Heart right ventricle (tissue), 16 donors: ENCODE measurements at places on chromosomes 13 and 19. TPM values are rescaled to one million over a fixed set of nuclear protein-coding genes. Genes with fewer than 3 reads are reported as not detected.

Gene HNRNPA1L2
- 9.1 TPM for polyA plus RNA-seq

Gene DACT3
- 3.9 TPM for polyA plus RNA-seq

Gene ICAM3
- 13.1 TPM for polyA plus RNA-seq

DNA sequence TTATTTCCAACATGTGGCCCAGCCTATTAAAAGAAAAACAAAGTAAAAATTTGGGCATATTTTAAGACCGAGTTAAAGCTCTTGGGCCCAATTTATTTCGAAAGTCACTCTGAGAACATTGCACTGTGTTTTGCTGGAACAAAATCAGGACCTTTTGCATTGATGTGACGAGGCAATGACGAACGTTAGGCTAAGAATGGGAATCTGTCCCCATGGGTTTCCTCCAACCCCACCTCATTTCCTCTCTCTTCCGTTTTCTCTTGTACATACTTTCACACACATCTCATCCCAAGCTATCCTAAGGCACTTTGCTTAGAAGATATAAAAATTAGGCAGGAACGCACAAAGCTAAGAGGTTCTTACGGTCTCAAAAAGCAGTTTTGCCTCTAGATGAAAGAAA is 22.1 kb downstream of the EDNRB start:
- DNase-seq: peak; percentile 81

DNA sequence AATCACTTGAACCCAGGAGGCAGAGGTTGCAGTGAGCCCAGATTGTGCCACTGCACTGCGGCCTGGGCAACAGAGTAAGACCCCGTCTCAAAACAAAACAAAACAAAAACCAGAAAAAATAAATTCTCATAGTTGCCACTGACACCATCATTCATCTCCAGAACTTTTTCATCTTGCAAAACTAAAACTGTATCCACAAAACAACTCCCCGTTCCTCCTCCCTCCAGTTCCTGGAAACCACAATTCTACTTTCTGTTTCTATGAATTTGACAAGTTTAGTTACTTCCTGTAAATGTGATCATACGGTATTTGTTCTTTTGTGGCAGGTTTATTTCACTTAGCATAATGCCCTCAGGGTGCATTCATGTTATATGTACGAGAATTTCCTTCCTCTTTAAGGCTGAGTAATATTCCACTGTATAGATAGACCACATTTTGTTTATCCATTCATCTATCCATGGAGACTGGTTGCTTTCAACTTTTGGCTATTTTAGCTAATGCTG is 13.2 kb upstream of the ADGRE5 start:
- no peak for DNase-seq

DNA sequence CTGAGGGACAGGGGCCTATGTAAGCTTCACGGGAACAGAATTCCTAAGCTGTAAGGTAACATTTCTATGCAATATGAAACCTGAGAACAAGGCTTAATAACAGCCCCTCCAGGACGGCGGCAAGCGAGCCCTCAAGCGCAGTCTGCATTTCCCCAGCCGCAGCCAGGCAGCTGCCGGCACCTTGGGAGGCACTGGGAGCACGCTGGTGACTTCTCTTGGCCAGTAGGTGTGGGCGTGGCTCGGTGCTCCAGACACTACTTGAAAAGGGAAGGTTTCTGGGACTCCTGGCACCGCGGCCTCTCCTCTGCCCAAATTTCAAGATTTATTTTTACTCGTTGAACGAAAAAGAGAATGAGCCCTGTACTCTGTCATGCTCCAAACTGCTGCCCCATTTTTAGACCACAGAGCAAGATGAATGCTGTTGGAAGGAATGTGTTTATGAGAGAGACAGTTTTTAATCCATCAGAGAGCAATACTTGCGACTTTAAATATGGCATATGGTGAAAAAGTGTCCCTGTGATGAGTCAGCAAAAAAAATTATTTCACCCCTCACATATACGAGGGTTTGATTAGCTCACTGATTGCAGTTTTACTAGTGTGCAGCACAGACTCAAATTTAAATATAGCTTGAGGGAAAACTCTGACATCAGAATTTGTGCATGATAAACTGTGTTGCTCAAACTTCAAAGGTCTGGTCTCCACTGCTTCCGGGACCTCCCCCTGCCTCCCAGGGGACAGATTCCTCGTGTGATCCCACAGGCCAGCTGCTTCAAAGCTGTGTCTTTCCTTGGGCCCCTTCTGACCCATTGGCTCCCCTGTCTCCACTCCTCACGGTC is 81.2 kb downstream of the COL4A2 start:
- peak; percentile 46 for DNase-seq
